Activated naive CD4-positive, alpha-beta T cell (primary cell): ENCODE measurements at places on chromosomes 5 and 9.

GRCh38 chr9:37943345-37944265, 39.7 kb upstream of the SLC25A51 start:
- no peak for DNase-seq

DNA sequence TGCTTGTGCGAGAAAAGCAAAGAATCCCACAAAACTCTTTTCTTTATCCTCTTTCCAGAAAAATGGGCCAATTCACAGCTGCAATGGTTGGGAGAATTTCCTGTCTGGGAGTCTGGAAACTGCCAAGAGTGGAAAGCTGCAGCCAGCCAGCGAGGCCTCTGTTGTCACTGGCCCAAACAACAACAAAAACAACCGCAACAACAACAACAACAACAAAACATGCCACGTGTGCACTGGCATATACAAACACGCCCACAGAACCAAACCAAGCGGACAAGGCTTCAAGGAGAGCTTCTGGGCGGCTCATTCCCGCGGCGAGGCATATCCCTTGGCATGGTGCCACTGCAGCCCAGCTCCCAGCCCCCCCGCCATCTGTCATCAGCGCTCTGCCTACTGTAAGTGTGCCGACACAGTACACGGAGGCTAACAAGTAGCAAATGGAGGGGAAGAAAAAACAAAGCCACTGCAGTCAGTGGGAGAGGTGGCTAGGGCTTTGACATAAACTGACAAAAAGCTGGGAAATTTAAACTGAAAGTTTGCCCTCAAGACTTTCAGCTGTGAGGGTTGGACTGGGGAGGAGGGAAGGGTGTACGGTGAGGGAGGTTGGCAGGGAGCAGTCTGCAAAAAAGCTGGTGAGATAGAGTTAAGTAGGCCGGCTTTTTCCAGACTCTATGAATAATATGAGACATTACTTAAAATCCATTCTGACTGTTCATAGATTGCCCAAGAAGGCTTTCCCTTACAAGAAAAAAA, 165.0 kb upstream of the ZNF462 start:
- no peak for DNase-seq

GRCh38 chr5:66960369-66961137, 236.0 kb downstream of the CD180 start:
- no peak for DNase-seq

- DNase-seq, result no peak
Observed at GRCh38 chr5:130501151-130501865, 597.0 kb downstream of the CHSY3 start.

- no peak for DNase-seq
Observed at GRCh38 chr9:107712390-107712789, 222.8 kb upstream of the KLF4 start.

- no peak for DNase-seq
Observed at GRCh38 chr9:130635306-130635705, 29.1 kb upstream of the PRDM12 start.

GRCh38 chr9:96771124-96771523, 6.8 kb downstream of the ZNF510 start:
- DNase-seq, result no peak

- DNase-seq, result no peak
Observed at GRCh38 chr9:94872083-94872833, 145.8 kb downstream of the AOPEP start.

DNA sequence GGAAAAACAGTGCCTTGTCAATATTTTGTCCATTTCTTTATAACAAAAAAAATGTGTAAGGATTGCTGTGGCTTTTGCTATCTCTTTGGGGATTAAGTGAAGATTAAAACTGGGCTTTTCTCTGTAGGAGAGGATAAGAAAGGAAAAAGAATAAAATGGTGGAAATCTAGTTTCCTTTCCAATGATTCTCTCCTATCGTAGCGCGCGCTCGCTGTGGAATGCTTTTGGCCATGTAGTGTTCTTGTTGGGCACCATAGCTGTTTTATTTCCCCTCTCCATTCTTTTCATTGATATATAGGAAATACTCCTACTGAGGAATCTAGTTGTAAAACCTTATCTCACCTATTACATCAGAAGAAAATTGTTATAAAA, 1.5 kb downstream of the STXBP1 start:
- no peak for DNase-seq

DNA sequence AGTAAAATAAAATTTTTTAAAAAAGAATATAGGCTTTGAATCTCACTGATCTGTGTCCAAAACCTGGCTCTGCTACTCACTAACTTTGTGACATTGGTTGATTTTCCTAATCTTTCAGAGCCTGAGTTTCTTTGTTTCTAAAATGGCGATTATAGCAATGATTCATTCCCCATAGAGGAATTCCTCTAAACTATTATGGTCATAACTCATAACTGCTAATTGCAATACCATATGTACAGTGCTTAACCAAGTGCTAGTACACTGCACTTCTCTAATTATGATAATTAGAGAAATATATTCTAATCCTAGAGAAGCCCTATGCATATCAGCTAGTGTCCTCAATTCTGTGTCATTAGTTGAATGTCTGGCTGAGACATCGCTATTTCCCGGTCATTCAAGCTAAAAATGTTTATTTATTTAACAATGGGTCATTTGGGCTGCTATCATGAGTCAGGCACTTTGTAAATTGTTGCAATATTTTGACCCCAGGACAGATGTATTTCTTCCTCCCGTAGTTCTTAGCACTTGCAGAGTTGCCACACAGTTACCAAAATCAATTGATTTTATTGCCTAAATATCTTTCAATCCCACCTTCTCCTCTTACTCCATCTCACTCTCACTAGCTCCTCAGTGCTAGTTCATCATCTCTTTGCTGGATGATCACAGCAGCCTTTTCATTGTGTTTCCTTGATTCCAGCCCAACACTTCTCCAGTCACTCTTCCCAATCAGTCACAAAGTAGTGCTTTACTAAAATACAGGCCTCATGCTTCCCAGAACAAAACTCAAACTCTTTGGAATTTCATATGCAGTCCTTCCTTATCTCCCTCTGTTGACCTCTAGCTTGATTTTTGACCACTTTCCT, 200.9 kb upstream of the PAPPA start:
- no peak for DNase-seq

- no peak for DNase-seq
Observed at GRCh38 chr9:120538339-120538738, 41.6 kb downstream of the CDK5RAP2 start.

- no peak for DNase-seq
Observed at GRCh38 chr9:110837401-110838005, 168.9 kb downstream of the MUSK start.

DNA sequence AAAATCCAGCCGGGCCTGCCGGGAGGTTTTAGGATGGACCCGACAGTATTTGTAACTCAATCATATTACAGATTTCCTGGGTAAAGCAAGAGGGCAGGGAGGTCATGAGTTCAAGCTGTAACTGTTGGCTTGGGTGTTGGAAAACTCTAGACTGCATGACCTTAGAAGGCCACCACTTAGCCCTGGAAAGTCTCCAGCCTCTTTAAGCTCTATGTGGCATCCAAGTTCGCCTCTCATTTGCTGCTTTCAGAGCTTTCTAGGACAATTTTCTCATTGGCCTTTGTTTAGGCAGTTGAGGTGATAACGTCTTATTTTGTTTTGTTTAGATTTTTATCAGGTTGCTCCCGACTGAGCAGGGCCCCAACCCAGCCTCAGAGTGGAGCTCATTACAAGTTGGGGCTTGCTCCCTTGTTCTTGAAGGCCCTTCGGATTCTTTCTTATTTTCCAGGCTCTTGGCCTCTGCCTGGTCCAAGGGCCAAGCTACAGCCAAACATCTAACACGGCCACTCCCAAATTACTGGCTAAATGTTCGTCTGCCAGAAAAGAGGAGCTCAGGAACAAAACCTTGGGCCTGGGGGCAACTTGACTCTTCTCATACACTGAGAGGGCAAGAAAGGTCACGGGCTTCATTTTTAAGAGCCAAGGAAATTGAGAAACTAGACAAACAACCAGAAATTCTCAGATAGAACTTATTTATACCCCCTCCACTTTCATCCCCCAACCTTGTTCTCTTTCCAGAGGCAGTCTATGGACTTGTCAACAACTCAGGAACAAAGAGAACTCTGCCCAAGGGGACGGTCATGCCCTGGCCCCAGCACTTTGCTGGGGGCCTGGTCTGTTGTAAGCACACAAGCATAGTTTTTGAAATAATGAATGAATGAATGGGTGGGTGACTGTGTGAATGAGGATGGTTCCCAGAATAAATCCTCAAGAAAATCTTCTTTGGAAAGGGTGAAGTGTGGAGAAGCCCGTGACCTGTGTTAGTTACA, 526.9 kb downstream of the BNC2 start:
- no peak for DNase-seq

DNA sequence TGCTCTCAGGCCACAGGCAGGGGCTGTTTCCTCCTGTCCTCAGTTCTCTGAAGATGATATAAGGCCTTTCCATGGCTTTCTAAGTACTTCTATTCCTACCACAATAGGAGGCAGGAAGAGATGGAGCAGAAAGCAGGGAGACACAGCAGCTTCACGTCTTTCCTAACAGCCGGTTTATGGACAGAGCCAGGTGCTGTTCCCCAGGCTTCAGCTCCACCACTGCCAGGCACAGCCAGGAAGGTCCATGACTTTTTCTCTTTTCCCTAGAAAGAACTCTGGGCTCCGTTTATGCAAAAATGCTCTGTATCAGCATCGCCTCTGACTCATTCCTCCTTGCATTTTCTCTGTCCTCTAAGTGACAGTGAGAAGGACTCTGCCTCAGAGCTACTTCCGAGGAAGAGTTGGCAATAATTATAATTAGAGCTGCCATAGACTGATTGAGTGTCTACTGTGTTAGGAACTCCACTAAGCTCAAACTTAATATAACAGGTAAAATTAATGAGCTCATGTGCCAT, 478.5 kb downstream of the RASEF start:
- DNase-seq, result no peak

- DNase-seq, result no peak
Observed at GRCh38 chr9:33445389-33446239, 1.8 kb downstream of the AQP3 start.

DNA sequence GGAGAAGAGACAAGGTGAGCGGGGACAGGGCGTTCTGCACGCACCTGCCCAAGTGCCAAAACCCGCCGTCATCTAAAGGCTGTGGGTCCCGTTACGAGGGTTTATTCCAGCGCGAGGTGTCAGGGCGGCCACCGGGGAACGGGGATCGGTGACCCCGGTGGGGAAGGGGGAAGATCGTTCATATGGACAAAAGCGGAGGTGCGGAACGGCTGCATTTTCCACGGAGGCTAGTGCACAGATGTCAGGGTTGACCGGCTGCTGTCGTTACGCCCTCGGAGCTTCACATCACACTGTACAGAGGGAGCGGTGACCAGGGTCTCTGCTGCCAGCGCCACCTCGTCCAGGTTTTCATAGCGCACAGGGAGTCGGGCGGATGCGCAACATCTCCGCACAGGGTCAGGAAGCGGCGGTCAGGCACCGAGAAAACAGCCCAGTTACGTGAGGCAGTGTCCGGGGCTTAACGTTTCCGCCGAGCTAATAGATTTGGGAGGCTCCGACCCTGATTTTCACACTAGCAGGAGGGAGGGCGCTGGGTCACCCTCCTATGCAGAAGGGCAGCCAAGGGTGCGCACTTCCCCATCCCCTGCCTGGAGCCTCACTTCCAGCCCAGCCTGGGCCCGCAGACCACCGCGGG, 13.5 kb downstream of the BTNL9 start:
- DNase-seq, result no peak

GRCh38 chr9:98161851-98162250, 30.6 kb downstream of the CORO2A start:
- no peak for DNase-seq

GRCh38 chr9:129777769-129778130, 24.9 kb upstream of the PTGES start:
- no peak for DNase-seq

DNA sequence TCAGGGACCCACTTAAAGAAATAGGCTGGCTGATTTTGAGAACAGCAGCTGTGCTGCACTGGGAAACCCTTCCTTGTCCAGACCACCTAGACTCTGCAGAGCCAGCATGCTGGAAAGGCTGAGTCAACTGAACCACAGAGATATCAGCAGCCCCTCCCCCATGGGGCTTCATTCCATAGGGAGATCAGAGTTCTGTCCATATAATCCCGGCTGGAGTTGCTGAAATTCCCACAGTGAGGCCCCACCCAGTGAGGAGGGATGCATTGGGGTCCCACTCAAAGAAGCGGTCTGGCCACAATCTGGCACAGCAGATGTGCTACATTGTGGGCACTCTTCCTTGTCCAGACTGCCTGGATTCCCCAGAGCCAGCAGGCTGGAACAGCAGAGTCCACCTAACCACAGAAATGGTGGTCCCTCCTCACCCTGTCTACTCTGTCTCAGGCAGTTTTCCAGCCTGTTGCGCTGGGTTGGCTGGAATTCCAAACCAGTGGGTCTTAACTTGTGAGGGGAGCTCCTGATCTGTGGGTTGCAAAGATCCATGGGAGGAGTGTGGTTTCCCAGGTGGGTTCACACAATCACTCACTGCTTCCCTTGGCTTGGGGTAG, 127.1 kb downstream of the RNF180 start:
- DNase-seq, result no peak

DNA sequence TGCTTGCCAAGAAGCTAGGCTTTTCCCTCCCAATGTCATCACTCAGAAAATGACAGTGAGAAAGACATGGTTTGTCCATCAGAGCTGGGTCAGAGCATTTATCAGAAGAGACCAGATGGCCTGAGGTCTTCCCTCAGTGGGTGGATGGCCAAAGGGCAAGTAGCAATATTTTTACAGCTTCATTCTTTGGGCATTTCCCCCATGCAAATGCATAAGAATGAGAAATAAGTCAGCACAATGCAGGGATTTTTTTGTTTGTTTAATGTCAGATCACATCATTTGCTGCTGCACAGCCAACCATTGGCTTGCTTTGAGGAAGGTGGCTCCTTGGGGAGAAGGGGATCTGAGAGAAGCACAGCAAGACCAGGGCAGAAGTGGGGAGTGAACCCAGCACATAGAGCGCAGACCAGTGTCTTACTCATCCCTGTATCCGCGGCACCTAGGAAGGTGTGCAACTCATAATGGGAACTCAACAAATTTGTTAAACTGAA, 209.6 kb downstream of the SEMA6A start:
- DNase-seq, result no peak

- DNase-seq, result no peak
Observed at GRCh38 chr5:81753429-81753828, 2.5 kb upstream of the SSBP2 start.

GRCh38 chr9:5857928-5858327, 25.0 kb upstream of the ERMP1 start:
- DNase-seq, result no peak

GRCh38 chr9:133881671-133882381, 110.3 kb downstream of the VAV2 start:
- no peak for DNase-seq

DNA sequence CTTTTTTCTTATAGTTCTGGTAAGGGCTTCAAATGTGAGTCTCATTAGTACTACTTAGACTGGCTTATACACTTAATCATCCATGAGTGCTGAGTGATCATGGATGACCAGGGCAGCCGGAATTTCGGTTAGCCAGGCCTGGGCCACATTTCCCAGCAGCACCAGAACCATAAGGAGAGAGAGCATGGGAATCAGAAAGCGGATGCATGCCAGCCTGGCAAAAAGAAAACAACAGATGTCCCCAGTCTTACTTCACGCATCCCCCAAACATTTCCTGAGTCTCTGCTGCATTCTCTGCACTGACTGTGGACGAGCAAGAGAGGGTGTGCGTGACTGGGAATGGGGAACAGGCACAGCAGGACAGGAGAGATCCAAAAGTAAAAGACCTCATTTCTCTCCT, 371.1 kb upstream of the ZNF608 start:
- no peak for DNase-seq
